ENCODE measurements at places on chromosomes 3 and 15. TPM values are rescaled to one million over a fixed set of nuclear protein-coding genes. Genes with fewer than 3 reads are reported as not detected.

Gene CIDEC
- polyA plus RNA-seq, result 0.06 TPM

Gene SLC9C1
- polyA plus RNA-seq, result not detected

Gene CCR9
- not detected for polyA plus RNA-seq

Gene ARGFX
- not detected for polyA plus RNA-seq

Gene CCR5
- not detected for polyA plus RNA-seq

Gene CACNA1D
- polyA plus RNA-seq, result 0.26 TPM

Gene TMEM207
- polyA plus RNA-seq, result not detected

Gene MBNL1
- polyA plus RNA-seq, result 69.5 TPM

Gene GOLGA8R
- polyA plus RNA-seq, result 0.09 TPM

GRCh38 chr3:50170689-50171088 lies 15.6 kb downstream of the SEMA3F start:
- DNase-seq, result peak; percentile 53

DNA sequence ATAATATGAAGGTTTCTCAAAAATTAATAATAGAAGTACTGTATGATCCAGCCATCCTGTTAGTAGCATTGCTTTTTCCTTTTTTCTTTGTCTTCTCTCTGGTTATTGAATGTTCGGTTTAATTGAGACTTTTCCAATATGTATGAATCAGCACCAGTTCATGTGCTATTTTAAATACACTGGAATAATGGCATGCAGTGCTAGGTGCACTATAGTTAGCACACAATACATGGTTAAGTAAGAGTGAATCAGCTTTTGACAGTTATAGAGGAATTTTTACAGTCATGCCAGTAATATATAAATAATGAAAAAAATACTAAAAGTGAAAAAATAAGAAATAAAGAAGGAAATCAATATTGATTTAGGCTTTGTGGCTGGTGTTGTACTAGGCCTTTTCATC lies 113.8 kb upstream of the STRIT1 start:
- DNase-seq, result no peak

- peak; percentile 80 for DNase-seq
These were observed 61.2 kb downstream of the THBS1 start for GRCh38 chr15:39642011-39642640.

DNA sequence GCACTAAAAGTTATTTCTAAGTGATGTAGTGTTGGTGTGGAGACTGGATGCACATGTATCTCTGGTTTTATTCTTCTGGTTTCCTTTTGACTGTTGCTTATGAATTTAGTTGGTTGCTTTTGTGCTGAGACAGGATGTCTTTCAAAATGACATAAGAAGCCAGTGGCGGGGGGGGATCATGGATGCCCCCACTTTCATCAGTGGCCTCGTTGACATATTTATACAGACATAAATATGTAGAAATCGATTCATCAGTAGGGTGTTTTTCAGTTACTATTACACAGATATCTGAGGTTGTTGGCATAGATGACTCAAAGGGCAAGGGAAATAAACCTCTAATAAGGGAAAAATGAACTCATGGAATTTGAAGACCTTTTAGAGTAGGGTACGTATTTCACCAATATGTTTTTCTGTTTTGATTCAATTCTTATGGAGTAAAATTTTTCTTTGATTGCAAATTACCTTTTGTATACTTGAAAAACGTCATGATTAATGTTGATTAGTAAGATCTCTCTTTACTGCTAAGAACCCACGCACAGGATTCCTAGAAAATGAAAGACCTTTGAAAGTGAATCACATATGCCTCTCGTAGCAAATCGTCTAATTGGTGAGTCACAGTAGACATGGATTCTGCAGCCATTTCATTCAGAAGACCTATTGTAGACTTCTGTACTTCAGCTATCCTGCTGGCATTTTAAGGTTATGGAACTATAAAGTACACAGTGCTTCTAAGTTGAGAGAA lies 97.4 kb upstream of the RBMS3 start:
- DNase-seq, result peak; percentile 49

DNA sequence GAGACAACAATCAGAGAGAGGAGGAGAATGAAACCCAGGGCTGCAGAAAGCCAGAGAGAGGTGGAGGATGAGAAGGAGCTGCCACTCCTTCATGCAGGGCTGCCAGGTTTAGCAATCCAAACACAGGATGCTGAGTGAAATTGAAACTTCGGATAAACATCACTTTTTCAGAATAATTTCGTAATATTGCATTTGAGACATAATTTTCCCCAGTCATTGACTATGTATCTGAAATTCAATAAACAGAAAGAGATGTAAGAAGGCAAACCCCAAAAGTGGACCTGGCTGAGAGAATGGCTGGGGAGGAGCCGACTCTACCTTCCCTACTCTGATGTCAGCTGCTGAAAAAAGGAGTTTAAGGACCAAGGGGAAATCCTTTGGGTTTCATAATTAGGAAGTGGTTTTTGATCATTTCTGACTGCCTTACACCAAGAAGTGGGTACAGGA lies 33.8 kb downstream of the SLC9A9 start:
- DNase-seq, result no peak

GRCh38 chr15:42504631-42505030 lies 9.2 kb downstream of the SNAP23 start:
- no peak for DNase-seq

GRCh38 chr3:123331651-123332050 lies 117.2 kb downstream of the ADCY5 start:
- no peak for DNase-seq

- DNase-seq, result peak; percentile 56
These were observed 31.6 kb downstream of the COL8A1 start for GRCh38 chr3:99669879-99670555.
